ENCODE measurements at places on chromosomes 1 and 21.

DNA sequence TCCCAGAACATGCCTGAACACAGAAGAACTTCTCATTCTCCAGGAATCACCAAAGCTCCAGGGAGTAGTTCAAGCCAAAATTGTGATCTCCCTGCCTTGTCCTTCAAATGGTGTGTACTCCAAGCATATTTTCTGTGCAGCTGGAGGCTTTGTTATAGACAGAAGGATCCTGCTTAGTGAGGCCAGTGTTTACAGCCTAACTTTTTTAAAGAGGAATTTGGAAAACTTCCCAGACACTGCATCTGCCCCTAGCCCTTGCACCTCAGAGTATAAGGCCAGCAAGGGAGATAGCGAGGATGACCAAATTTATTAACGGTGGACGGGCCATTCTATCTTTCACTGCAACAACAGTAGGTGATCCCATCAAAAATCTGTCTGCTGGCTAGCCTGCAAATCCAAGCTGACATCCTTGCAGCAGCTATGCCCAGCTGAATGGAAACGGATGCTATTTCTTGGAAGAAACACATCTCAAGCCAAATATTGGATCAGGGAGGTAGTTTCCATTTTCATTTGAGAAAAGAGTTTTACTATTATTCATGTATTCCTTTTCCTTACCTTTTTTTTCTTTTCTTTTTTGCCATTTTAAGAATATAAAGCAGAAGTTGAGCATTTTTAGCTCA is 249.8 kb downstream of the USH2A start:
- DNase-seq, result no peak

- DNase-seq, result no peak
Measured at GRCh38 chr1:186965847-186966246, 137.1 kb downstream of the PLA2G4A start.

GRCh38 chr1:87684713-87685205 is 356.1 kb downstream of the LMO4 start:
- DNase-seq, result no peak

- no peak for DNase-seq
Measured at GRCh38 chr1:121518726-121519041, 333.9 kb downstream of the SRGAP2C start.

GRCh38 chr21:36499578-36500471 is 19.9 kb upstream of the CLDN14 start:
- DNase-seq, result no peak

DNA sequence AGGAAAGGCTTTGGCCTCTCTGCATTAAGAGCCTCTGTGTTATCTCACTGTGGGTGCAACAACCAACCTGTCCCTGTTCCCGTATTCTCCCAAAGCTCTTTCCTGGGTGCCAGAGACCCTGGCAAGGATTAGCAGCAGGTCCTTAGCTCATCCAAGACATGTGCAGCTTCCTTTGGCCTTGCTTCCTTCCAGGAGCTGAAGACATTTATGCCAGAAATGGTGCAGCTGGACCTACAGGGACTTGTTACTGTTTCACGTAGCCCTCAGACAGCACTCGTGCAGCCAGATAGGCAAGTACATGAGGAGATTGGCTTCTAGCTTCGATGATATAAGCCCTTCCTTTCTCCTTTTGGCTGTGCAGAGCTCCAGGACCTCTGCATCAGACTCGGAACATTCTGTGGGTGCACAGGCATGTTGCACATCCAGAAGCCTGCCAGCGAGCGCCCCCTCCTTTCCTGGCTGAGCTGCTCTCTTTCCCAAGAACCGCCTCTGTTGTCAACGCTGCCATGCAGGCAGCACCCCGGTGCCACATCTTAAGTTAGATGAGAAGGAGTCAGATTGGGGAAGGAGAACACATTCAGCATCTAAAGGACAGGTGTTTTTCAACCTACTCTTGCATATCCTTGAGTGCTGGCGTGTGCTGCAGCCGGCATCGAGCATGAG is 284.5 kb upstream of the PLXNA2 start:
- DNase-seq, result no peak

DNA sequence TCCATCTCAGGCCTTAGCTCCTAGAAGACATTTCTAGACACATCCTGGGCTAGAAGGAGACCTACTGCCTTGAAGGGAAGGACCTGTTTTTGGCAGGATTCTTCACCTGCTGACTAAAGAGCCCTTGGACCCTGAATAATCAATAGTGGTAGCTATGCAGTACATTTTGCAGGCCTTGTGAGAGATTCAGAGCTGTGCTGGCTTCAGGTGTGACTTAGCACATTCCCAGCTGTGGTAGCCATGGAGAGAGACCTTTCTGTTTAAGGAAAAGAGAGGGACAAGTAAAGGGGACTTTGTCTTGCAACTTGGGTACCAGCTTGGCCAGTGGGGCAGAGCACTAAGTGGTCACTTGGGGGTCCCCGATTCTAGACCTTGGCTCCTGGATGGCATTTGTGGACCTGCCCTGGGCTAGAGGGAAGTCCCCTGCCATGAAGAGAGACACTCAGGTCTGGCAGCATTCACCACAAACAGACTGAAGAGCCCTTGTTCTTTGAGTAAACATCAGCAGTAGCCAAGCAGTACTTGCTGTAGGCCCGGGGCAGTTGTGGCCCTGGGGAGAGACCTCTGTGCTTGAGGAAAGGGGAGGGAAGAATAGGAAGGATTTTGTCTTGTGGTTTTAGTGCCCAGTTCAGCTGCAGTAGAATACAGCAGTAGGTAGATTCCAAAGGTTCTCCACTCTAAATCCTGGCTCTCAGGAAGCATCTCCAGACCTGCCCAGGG is 26.2 kb upstream of the CD1A start:
- no peak for DNase-seq

DNA sequence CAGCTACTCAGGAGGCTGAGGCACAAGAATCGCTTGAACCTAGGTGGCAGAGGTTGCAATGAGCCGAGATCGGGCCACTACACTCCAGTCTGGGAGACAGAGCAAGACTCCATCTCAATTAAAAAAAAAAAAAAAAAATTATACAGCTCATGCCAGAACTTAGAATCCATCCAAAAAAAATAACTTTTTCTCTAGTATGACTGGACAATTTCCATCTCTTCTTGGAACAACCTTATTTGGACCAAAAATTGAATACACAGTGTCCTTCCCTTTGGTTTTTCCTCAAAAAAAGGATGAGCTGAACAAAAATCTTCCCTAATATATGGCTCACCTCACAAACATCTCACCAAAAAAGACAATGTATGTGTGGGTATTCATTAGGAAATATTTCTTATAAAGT is 73.7 kb downstream of the TOR3A start:
- DNase-seq, result no peak

GRCh38 chr21:15250384-15250783 is 185.6 kb upstream of the NRIP1 start:
- no peak for DNase-seq

GRCh38 chr1:32957017-32957416 is 7.6 kb downstream of the RNF19B start:
- DNase-seq, result no peak
